Smooth muscle cell of the coronary artery (primary cell): ENCODE measurements at places on chromosomes 16 and 17. TPM values are rescaled to one million over a fixed set of nuclear protein-coding genes. Genes with fewer than 3 reads are reported as not detected.

Gene MAPK8IP3
- 31.8 and 51.6 TPM in 2 replicates for total RNA-seq

Gene KCNH6
- not detected in 2 replicates for total RNA-seq

Gene CENPN
- 9.5 and 25.3 TPM in 2 replicates for total RNA-seq

Gene LPO
- not detected in 2 replicates for total RNA-seq

Gene RPA1
- 36.0 and 55.3 TPM in 2 replicates for total RNA-seq

Gene ITGAD
- total RNA-seq = not detected in 2 replicates

Gene KRTAP3-1
- total RNA-seq = not detected in 2 replicates

Gene PRR29
- 0.15 and 0.70 TPM in 2 replicates for total RNA-seq

Gene GRIN2A
- total RNA-seq = under 0.01 and 0.12 TPM in 2 replicates

Gene HBA1
- total RNA-seq = not detected in 2 replicates

Gene CNGB1
- total RNA-seq = under 0.01 TPM in 1 of 2 replicates, not detected in the other

Gene CD300A
- not detected in 2 replicates for total RNA-seq

Gene SLC5A10
- total RNA-seq = under 0.01 and 0.47 TPM in 2 replicates

Gene TNFSF13
- 0.59 and 1.1 TPM in 2 replicates for total RNA-seq

Gene NLGN2
- total RNA-seq = 3.7 and 5.0 TPM in 2 replicates

Gene DPEP2
- total RNA-seq = not detected in 2 replicates

Gene KCNJ12
- under 0.01 and 24.8 TPM in 2 replicates for total RNA-seq

Gene ZP2
- total RNA-seq = not detected in 2 replicates

Gene HSF5
- total RNA-seq = not detected in 2 replicates

Gene ADAD2
- not detected in 2 replicates for total RNA-seq

Gene KRTAP4-3
- total RNA-seq = not detected in 2 replicates

Gene KRTAP9-2
- not detected in 2 replicates for total RNA-seq

Gene ADAP2
- total RNA-seq = 0.30 and 2.0 TPM in 2 replicates

Gene VMP1
- total RNA-seq = 125 and 227 TPM in 2 replicates

Gene C17orf100
- total RNA-seq = under 0.01 and 0.45 TPM in 2 replicates

Gene DHX58
- total RNA-seq = 5.9 and 15.3 TPM in 2 replicates

Gene STX1B
- total RNA-seq = 0.53 and 2.7 TPM in 2 replicates

Gene SLC16A5
- 0.60 and 2.8 TPM in 2 replicates for total RNA-seq

Gene BIRC5
- total RNA-seq = 2.7 and 28.2 TPM in 2 replicates

Gene MFSD6L
- not detected in 2 replicates for total RNA-seq

Gene NOTUM
- total RNA-seq = 0.08 TPM in 1 of 2 replicates, not detected in the other

Gene SRL
- 0.12 TPM in 1 of 2 replicates, not detected in the other for total RNA-seq

Gene AOC3
- total RNA-seq = 0.23 and 0.94 TPM in 2 replicates

Gene C17orf58
- 10.8 and 12.8 TPM in 2 replicates for total RNA-seq

Gene CRYM
- total RNA-seq = 2.8 TPM in 1 of 2 replicates, not detected in the other

Gene CEP20
- 19.1 and 20.7 TPM in 2 replicates for total RNA-seq

Gene SOST
- 115 TPM in 1 of 2 replicates, not detected in the other for total RNA-seq

Gene KRT33A
- total RNA-seq = not detected in 2 replicates

Gene NOG
- total RNA-seq = 0.23 TPM in 1 of 2 replicates, not detected in the other

Gene ZNF232
- total RNA-seq = 4.2 and 4.7 TPM in 2 replicates

Gene KRT9
- total RNA-seq = not detected in 2 replicates

Gene DLX3
- total RNA-seq = not detected in 2 replicates

Gene CIBAR2
- total RNA-seq = 0.15 TPM in 1 of 2 replicates, not detected in the other
